Hair follicular keratinocyte (primary cell): ENCODE measurements at places on chromosomes 7 and 10. TPM values are rescaled to one million over a fixed set of nuclear protein-coding genes. Genes with fewer than 3 reads are reported as not detected.

AKR1D1 gene
- total RNA-seq, result not detected in 2 replicates

EVX1 gene
- total RNA-seq, result not detected in 2 replicates

RNLS gene
- 9.3 and 16.3 TPM in 2 replicates for total RNA-seq

AFAP1L2 gene
- total RNA-seq, result 40.2 and 40.5 TPM in 2 replicates

PRLHR gene
- total RNA-seq, result not detected in 2 replicates

RET gene
- 0.11 and 2.5 TPM in 2 replicates for total RNA-seq

CHPF2 gene
- 34.4 and 41.7 TPM in 2 replicates for total RNA-seq

OPTN gene
- 50.8 and 77.4 TPM in 2 replicates for total RNA-seq

XRCC2 gene
- total RNA-seq, result 2.3 and 4.6 TPM in 2 replicates

TRIM50 gene
- not detected in 2 replicates for total RNA-seq

VGF gene
- total RNA-seq, result 0.08 TPM in 1 of 2 replicates, not detected in the other

CD36 gene
- 0.47 TPM in 1 of 2 replicates, not detected in the other for total RNA-seq

ABCB4 gene
- total RNA-seq, result not detected in 2 replicates

FGL2 gene
- total RNA-seq, result 0.15 and 0.23 TPM in 2 replicates

LSM5 gene
- total RNA-seq, result 18.7 and 32.6 TPM in 2 replicates

OPN4 gene
- total RNA-seq, result not detected in 2 replicates

LEP gene
- total RNA-seq, result 0.04 and 0.23 TPM in 2 replicates

ASL gene
- total RNA-seq, result 75.4 and 82.2 TPM in 2 replicates

GATA3 gene
- total RNA-seq, result 2.7 and 3.5 TPM in 2 replicates

RAB19 gene
- total RNA-seq, result 0.15 TPM in 1 of 2 replicates, not detected in the other

CACNA2D1 gene
- 0.47 and 1.7 TPM in 2 replicates for total RNA-seq

PLEKHS1 gene
- not detected in 2 replicates for total RNA-seq

HTR5A gene
- not detected in 2 replicates for total RNA-seq
